NCI-H2171 treated with DMSO at 0.1 percent for 48 hours (cell line): ENCODE measurements at places on chromosomes 5 and 9.

- DNase-seq = no peak
Measured at GRCh38 chr9:87973730-87974292, 522 bp downstream of the CDK20 start.

GRCh38 chr5:40204144-40204543 is 475.6 kb upstream of the PTGER4 start:
- no peak for DNase-seq

DNA sequence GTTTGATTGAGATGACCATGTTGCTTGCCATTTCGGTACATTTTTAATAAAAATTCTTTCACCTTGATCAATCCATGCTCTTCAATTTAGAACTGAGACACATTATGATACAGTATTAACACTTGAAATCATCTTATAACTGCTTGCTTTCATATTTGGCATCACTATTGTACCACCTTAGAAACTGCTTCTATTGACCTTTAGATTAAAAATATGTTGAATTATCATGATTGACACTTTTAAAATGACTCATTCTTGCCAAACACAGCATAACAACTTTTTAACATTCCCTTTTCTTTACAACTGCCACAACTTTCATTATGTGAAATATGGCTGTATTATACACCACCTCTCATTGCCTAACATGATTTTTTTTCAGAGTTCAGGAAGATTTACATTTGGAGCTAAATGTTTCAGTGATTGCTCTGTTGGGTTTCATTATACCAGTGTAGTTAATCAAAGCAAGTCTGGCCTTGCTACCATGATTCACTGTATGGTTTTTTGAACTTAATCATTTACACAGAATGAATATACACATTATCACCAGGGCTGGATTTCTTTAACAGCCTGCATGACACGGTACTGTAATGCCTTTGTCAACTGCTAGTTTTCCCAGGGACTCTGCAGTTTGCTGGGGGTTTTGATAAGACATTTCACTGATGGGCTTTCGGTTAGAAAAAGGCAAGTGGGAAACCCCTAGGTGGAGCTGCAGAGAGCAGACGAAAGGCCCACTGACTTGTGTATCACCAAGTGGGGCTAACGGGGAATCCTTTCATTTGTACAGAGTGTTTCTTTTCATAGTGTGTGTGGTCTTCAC is 93.6 kb upstream of the TLE4 start:
- peak; percentile 10 for DNase-seq

DNA sequence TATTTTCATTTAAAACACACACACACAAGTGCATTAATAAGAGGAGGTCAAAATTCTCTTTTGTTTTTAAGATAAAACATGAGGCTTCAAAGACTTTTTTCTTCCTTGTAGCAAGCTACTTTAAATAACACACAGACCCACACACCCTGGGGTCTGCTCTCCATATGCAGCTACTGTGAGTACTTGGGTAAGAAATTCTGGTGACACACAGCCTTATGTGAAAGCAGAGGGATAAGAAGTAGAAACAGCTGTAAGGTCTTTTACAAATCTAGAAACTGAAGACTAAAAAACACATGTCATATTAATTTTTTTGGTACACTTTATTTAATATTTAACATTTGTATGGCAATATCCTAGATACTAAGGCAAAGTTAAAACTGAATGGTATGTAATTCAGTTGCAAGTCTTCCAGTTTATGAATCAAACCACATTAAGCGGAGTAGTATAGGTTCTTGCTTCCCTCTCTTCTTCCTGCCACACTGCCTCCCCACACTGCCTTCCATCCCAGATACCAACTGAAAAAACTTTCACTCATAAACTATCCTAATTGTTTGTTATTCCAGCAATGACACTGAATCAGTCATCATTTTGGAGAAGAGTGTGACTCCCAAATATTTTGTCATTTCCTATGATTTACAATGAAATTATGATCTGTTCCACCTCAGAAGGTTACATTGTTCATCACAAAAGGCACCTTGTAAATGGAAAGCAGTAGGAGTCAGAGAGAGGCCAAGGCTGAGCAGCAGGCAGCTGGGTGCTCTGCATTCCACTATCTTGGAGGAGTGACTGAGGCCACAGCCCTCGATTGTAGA is 92.0 kb downstream of the PLCXD3 start:
- no peak for DNase-seq

- no peak for DNase-seq
Measured at GRCh38 chr9:136828474-136829140, 13.7 kb upstream of the AJM1 start.

- DNase-seq = no peak
Measured at GRCh38 chr9:87323928-87324327, 173.7 kb upstream of the DAPK1 start.

- peak; percentile 24 for DNase-seq
Measured at GRCh38 chr9:104206766-104207165, 112.7 kb downstream of the SMC2 start.

DNA sequence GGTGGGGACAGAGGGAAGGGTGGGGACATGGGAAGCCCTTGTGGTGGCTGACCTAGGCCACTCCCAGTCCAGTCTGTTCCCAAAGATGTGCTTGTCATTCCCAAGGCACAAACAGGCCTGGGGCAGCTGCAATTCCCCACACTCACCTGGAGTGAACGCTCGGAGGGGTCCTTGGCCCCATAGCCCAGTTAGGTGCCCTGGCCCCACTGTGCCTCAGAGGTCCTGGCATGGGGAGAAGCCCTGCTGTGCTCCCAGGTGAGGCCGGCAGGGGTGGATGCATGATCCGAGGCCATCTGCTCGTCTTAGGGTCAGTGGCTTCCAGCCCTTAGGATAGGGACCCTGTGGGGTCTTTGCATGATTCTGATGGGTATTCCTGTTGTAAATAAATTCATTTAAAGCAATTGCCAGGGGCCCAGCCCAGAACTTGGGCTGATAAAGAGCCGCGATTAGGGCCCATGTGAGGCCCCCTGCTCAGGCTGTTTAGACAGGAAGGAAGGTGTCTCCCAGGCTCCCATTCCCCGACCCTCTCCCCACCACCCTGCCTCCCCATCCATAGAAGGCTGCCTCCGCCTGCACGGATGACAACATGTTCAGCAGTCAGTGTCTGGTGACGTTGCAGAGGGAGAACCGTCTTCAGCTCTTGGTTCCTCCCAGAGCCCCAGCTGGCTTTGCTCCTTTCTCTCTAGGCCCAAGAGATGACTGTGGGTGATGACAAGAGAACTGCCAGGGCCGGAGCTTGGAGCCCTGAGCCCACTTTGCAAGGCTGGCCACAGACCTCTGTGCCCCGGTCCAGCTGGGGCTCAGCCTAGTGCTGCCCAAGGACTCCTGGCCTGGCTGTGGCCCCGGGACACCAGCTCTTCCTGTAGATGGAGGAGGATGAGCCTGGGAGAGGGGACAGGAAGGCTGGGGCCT is 28.4 kb upstream of the IRX4 start:
- DNase-seq = no peak

DNA sequence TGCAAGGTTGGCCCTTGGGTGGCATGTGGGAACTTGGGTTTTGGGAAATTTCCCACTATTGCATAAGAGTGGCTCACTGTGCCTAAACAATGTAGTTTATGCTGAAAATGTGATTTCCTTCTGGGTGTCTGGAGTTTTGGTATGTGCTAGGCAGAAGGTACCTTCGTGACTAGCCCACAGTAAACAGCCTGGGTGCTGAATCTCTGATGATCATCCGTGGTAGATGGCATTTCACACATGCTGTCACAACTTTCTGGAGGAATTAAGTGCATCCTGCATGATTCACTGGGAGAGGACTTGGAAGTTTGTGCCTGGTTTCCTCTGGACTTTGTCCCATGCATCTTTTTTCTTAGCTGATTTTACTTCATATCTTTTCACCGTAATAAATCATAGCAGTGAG is 64.5 kb downstream of the LNPEP start:
- DNase-seq = no peak

- no peak for DNase-seq
Measured at GRCh38 chr5:39178861-39179260, 40.5 kb downstream of the FYB1 start.
